ENCODE measurements at places on chromosomes 6 and 20.

DNA sequence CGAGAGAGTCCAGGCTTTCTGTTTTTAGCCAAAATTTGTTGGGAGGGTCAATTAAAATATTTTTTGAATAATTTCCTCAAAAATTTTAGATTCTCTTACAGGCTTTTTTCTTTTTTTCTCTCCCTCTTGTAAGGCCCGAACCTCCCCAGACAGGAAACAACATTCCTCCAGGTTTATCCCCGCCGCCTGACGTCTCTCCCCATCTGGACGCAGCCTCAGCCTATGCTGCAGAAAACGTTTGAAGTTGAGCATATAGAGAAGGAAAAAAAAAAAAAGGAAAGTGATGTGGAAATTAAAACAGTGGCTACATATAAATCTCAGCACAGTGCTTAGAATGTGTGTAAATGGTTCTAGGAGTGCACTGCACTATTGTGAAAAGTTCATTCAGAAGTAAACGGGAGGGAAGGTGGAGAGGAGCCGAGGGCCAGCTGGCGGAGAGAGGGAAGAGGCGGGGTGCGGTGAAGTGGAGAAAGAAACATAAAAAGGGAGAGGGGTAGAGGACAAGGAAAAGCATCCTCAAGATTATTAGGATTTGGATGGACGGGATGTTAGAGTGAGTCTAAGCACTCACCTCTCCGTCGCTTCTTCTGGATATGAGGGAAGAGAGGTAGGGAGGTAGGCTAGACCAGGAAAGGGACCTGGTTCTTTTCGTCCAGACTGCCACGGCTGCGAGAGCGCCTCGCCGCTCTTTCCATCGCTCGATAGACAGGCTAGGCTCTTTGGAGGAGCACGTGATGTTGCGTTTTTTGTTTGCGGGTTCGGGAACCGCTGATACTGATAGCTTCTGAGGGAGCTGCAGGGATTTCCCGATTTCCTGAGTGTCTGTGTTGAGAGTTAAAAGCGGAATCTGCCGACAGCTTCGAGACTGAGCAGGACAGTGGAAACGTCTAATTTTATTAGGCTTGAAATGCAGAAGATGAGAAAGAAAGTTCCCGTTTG lies 98.7 kb downstream of the TRIM27 start:
- DNase-seq, result no peak

- no peak for DNase-seq
These were observed 46.8 kb upstream of the RREB1 start for GRCh38 chr6:7060769-7061516.

DNA sequence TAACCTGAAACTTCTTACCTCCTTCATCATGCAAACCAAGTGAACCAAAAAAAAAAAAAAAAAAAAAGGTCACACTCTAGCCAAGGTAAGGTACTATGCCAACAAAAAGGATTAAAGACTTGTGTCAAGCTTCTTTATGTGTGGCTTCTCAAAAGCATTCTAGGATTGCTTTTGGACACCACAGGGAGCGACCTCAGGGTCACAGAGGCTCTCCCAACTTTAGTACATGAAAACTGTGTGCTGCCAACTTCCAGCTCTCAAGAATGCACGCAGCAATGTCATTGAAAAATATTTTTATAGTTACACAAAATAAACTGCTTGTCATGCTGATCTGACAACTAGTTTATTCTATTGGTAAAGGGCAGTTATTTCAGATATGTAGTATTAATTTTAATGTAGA lies 243.8 kb downstream of the PLCB1 start:
- DNase-seq, result no peak

DNA sequence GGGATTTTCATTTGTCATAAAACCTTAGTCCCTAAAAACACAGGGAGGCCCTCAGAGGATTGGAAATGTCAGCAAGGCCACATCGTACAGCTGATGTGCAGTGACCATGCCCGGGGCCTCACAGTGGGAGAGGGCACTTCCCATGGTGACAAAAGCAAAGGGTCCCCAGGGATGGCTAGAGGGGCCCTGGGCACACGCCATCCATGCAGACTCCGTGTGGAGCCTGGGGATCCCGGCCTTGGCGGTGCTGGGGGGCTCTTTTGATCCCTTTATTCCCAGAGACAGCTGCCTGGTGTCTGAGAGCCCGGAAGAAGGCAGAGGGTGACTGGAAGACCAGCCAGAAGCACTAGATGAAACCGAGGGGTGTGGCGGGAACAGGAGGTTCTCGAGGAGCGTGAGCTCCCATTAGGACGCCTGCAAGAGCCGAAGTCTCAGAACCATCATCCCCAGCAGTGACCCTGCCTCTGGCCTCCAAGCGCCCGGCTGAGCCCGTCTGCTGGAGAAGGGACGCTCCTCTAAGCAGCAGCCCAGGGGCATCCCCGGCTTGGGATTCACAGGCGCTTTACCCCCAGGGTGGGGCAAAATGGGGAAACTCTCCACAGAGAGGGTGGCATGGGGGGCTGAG lies 49.1 kb upstream of the FRMD1 start:
- DNase-seq, result no peak

All from NCI-H1694 (cell line).